Sciatic nerve (tissue), 2 donors: ENCODE measurements at places on chromosomes 6 and 20.
A peak's percentile ranks its signal among the peaks of the same experiment; 100 is the strongest.

GRCh38 chr6:24960991-24961475 lies 25.3 kb upstream of the RIPOR2 start:
- no peak for DNase-seq

GRCh38 chr6:25930532-25931410 lies at the start of gene SLC17A2:
Gene SLC17A2 (minus strand): TSS chr6:25930691. CDS start chr6:25925796, 4,895 bp downstream.
- no peak for DNase-seq

- no peak for DNase-seq
These were observed 15.0 kb downstream of the BLTP3A start for GRCh38 chr6:34806738-34807453.

GRCh38 chr6:47819461-47819860 lies 37.6 kb downstream of the OPN5 start:
- no peak for DNase-seq

- no peak for DNase-seq
These were observed 4.2 kb upstream of the GPR31 start for GRCh38 chr6:167161851-167162467.

GRCh38 chr6:88545991-88546390 lies 379.8 kb upstream of the CNR1 start:
- no peak for DNase-seq

DNA sequence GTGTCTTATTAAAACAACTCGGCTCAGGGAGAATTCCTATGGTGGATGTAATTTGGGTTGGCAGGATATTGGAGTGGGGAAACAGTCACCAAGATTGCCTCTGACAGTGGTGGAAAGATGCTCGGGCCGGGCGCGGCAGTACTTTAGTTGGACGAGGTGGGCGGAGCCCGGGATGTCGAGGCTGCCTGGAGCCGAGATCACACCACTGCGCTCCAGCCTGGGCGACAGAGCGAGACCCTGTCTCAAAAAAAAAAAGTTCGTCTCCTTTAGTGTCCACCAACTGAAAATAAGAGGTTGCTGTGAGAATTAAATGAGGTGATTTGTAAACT lies 621 bp downstream of the NOL7 start:
- DNase-seq = peak; percentile 72

DNA sequence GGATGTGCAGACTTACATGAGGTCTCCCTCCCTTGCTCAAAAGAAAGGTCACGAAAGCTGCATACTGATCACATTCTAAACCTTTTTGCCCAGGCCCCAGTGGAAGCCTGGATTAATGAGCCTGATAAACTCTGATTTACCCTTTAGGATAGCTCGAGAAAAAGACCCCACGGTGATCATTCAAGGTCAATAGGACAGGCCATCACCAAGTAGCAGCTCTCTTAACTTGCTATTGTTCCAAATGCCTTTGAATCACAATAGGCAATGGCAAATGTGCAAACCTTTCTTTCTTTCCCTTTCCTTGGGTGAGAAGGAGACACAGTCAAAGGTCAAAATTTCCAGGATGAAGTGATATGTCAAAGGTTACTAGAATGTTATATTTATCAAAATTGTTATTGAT lies 327.3 kb downstream of the HDGFL1 start:
- DNase-seq = no peak

DNA sequence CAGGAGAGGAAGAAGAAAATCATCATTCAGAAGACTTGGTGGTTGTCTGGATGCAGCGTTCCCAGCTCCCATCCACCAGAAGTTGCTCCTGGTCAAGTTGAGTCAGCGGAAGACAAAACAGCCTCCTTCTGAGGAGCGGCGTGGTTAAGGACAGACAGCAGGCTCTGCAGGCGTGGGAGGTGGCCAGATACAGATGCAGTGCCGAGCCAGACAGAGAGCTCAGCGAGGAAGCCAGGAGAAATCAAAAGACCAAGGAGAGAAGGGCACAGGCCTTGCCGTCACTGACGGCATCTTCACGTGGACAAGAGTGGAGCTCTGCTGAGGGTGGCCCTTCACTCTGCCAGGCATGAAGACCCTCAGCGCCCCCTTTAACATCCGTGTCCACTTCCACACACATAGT lies 158.5 kb downstream of the THBS2 start:
- no peak for DNase-seq

- no peak for DNase-seq
These were observed 38.9 kb upstream of the CD2AP start for GRCh38 chr6:47438481-47439347.

DNA sequence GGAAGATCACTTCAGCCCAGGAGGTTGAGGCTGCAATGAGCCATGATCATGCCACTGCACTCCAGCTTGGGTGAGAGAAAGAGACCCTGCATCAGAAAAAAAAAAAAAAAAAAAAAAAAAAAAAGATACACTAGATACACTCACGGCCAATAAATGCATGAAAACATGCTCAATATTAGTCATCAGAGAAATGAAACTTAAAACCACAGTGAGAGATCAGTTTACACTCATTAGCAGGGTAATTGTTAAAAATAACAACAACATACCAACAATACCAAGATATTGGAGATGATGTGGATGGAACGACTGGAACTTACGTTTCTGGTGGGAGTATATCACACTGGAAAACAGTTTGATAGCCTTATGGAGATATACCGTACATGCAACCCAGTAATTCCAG lies 29.9 kb downstream of the HS3ST5 start:
- no peak for DNase-seq

- no peak for DNase-seq
These were observed 2.1 kb upstream of the RPS12 start for GRCh38 chr6:132812255-132812732.

DNA sequence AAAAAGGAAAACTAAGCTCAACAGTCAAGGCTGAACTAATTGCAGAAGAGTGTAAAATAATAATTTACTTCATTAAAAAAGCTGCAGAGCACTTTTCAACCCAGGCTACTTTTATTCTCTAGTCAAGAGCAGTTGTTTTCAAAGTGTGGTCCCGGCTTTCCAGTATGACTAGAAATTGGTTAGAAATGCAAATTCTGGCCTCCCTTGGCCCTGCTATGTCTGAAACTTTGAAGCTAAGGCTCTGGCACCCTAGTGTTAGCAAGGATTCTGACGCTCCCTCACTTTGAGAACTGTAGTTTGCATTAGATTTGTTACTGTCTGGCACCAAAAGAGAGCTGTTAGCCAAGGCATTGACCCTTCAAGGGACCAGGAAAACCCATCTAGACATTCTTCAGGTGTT lies 9.5 kb upstream of the NXT1 start:
- DNase-seq = no peak

- peak; percentile 18 for DNase-seq
These were observed 232.2 kb downstream of the SYNDIG1 start for GRCh38 chr20:24701668-24702067.

DNA sequence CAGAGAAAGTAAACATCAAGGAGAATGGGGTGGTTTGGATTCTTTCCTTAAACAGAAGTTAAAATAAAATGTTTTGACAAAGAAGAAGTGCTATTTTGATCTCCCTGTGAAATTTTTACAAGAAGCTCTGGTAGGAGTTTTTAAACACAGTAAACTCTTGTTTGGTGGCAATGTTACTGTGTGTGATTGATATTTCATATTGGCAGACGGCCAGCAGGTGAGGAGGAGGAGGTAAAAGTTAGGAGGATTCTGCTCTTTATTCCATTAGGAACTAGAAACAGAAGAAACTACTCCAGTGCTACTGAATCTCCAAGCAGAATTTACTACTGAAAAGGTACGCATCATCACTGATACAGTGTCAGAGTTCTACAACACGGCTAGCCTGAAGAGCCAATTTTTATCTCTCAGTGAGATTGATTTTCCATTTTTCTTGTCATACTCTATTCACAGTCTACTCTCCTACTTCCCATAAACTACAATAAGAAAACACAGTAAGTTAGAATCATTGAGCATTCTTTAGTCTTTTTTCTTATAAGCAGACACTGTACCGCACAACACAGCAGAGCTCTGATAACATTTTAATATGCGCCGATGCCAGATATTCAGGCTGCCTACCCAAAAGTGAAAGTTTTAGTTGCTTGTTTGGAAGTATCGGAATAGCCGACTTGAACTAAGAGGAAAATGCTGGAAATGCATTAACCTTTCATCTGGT lies 21.2 kb upstream of the AFDN start:
- DNase-seq = no peak

DNA sequence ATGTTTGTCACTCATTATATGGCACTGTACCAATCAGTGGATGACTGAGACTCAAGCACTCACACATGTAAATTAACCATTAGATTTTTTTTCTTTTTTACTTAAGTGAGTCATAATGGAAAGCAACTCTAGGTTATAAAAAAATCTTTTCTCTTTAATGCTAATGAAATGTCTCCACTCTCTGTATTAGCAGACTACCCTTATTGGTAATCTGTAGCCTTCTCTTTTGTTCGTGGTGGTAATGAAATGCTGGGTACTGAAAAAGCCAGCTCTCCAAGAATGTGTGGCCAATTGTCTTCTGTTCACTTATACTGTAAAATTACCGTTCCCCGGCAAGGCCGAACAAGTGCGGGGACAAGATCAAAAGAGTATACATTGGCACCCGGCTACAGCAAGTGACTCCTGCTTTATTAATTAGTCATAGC lies 69.0 kb downstream of the AFG1L start:
- DNase-seq = no peak

DNA sequence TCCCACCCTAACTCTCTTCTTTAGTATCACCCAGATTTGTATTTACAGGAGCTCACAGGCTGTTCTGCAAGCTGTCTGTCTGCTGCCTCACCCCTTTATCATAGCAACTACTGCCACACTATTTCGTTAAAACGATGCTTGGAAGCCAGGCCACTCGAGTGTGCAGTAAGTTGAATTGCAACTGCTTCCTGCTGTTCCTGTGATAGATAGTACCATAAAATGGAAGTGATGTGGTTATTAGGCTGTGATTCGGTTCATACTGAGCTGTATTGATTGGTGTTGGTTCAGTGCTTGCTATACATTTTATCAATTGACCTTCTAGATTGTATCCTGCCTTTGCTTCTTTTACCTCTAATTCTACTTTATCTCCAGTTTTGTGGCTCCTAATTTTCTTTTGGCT lies 325.4 kb downstream of the RNF144B start:
- no peak for DNase-seq

DNA sequence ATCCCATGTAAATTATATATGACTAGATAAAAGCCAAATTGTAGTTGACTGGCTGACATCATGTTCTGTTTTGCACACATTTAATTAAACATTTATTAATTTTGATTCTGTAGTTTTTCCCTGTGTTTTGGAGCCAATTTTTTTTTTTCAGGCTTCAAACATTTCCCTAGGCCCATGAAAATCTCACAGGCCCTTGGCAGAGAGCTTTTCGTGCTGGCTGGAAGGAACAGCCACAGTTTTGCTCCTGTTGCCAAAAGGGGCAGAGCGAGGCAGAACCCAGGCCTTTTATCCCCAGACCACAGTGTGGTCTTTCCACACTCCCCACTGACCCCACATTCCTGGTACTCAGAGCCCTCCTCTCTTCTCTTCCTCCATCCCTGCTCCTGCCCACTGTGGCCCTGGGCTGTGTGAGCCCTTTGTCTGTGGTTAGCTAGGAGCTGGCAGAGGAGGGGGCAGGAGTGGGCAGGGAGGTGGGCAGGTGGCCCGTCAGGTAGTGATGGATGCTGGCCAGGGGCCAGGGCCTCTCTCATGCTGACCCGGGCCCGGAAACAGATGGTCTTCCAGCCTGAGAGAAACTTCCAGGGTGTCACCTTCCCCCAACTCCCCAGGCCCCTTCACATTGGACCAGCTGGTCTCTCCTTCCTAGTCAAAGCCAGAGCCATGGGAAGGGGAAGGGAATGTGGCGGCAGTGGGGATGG lies 19.4 kb upstream of the CCM2L start:
- no peak for DNase-seq

GRCh38 chr6:130885392-130886192 lies 58.4 kb downstream of the SMLR1 start:
- DNase-seq = peak; percentile 75

DNA sequence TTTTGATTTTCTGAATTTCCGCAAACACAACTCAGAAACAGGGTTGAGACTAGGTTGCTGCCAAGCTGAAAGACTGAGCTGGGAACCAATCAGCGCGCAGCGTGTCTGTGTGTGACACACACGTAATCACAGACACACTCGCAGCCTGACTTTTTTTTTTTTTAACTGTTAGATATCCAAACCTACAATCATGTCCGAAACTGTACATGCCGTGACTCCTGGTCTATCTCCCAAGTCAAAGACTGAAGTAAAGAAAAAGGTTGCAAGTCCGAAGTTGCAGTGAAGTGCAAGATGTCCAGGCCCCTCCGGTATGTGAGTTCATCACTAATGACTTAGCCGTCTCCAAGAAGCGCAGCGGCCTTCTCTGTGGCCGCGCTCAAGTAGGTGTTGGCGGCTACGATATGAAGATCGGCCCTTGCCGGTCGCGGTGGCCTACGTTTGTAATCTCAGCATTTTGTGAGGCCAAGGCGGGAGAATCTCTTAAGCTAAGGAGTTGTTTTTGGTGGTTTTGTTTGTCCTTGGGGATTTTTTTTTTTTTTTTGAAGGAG lies 108.2 kb downstream of the HFE start:
- DNase-seq = peak; percentile 93

DNA sequence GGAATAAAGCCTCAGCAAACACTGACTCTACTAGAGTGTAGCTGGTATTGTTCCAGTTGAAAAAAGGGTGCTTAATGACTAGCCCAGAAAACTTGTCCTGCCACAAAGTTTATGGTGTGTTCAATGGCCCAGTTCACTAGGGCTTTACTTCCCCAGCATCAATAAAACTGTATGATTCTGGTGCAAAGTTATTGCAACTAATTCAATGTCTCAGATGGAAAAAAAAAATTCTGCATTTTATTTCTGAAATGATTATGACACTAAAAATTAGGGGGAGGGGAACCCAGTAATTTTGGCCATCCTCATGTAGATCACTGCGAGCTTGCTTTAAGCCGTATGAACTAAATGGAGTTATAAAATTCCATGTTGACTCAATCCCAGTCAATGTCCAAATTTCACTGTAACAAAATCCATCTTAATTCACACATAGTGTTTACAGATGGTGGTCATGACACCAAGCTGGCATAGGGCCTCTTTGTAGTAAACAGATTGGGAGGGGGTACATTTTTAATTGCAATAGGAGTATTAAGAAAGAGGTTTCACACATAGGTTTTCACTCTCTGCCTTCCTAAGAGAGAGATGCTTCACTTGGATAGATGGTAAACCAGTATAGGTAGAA lies 41.2 kb downstream of the PTPRK start:
- no peak for DNase-seq

- no peak for DNase-seq
These were observed 59.3 kb downstream of the SHPRH start for GRCh38 chr6:145904868-145905267.
